ENCODE measurements at places on chromosomes 6 and 20. TPM values are rescaled to one million over a fixed set of nuclear protein-coding genes. Genes with fewer than 3 reads are reported as not detected.

Gene NMBR
- total RNA-seq, result 0.23 TPM

DNA sequence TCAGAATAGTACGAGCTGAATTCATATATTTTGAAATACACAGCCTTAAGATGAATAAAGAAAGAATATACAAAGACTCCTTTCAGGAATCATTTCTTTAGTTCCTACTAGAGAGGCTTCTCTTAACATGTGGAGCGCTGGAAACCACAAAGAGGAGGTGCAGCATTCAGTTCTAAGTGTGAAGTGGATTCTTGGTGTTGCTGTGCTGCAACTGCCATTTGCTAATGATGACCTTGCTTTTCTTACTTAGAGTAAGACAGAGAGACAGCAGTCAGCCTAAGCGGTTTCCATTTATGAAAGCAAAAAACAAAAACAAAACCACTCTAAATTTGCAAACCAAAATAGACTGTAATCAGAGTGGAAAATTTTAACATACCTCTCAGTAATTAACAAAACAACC is 629.0 kb downstream of the EPHA7 start:
- H3K4me3 ChIP-seq, result no peak overlapping the region
- no peak overlapping the region for H3K27ac ChIP-seq
- no peaks in the 10 kb centered on the region for H3K27me3 ChIP-seq
- H3K4me1 ChIP-seq, result no peaks in the 10 kb centered on the region
- H3K36me3 ChIP-seq, result no peaks in the 10 kb centered on the region
- no peak for DNase-seq

GRCh38 chr20:9359561-9360308 is 154.7 kb upstream of the LAMP5 start:
- no peak overlapping the region for H3K4me3 ChIP-seq
- DNase-seq, result peak; percentile 17
- no peak overlapping the region for H3K27ac ChIP-seq
- H3K4me1 ChIP-seq, result no peaks in the 10 kb centered on the region
- H3K36me3 ChIP-seq, result no peaks in the 10 kb centered on the region

- DNase-seq, result no peak
- H3K4me1 ChIP-seq, result peaks cover 13% of the 10 kb centered on the region
- H3K27ac ChIP-seq, result no peak overlapping the region
- H3K27me3 ChIP-seq, result no peaks in the 10 kb centered on the region
- no peak overlapping the region for H3K4me3 ChIP-seq
- no peaks in the 10 kb centered on the region for H3K36me3 ChIP-seq
Observed at GRCh38 chr6:31094389-31094881, 17.9 kb downstream of the C6orf15 start.

Gene CYP39A1
- total RNA-seq, result 0.24 TPM

GRCh38 chr6:135651964-135652755 is 154.6 kb upstream of the AHI1 start:
- no peaks in the 10 kb centered on the region for H3K36me3 ChIP-seq
- H3K4me3 ChIP-seq, result no peak overlapping the region
- no peak overlapping the region for H3K27ac ChIP-seq
- DNase-seq, result no peak

All from gastrocnemius medialis (tissue), 4 donors.